Right ventricle myocardium inferior (tissue), 1 donor: ENCODE measurements at places on chromosomes 1 and 21. TPM values are rescaled to one million over a fixed set of nuclear protein-coding genes. Genes with fewer than 3 reads are reported as not detected.

GRCh38 chr1:26021647-26022403 lies at the start of gene EXTL1:
Gene EXTL1 (plus strand): TSS chr1:26021775. CDS start chr1:26022647, 872 bp downstream.
- DNase-seq = peak; percentile 84

DNA sequence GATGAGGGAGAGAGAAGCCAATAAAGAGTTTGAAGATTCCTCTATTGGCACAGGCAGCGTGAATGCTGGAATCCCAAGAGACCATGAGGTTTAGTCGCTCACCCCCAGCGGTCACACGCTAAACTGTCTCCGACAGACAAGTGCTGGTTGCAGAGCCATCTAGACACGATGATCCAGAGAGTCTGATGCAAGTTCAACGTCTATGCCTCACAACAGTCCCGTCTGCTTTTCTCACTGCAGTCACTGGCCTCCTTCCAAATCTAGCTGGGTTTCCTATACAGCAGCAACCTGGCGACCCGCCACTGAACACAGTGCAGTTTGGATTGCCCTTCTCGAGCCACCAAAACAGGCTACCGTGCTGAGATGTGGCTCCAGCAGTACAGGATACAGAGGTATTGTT lies 98.6 kb upstream of the KRTAP19-8 start:
- DNase-seq = peak; percentile 58

DNA sequence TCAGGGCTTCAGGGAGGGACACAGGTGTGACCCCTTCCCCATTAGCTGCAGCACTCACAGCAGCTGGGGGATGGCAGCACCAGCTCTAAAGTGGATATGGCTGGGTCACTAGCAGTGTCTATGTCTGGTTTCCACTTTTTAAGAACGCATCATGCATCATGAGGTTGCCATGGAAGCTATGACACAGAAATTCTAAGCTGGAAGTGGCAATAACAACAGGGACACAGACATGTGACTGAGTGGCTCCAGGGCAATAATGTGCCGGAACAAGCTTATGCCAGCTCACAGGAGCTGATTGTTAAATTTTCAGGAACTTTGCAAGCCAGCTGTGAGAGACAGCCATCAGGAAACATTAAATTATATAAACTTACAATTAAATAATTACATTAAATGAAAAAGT lies 51.2 kb upstream of the NFASC start:
- no peak for DNase-seq

DNA sequence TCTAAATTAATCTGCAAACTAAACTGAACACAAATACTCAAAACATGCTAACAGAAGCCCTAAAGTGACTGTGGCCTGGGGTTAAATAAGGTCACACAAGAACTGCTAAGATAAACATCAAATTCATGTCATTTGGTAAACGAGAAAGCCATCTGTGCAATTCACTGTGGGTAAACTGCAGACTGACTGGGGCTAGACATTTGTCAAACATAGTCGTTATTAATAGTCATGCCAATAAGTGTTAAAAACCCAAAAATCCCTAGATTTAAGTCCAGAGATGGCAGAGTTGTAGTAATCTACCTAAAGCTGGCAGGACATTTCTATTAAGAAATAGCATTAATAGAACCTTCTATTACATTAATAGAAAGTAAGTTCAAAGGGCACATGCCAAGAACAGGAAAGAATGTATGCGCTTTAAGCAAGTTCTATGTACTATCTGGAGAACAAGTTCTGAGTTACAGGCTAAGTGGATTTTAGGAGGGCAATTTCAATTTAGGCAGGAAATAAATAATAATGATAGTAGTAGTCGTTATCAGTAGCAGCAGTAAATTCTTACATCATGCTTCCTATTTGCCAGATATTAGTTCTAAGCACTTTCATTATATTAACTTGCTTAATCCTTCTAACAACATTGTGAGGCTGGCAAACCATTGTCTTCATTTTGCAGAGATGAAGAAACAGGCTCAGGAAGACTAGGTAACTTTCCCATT lies 8.6 kb downstream of the EDEM3 start:
- no peak for DNase-seq

DNA sequence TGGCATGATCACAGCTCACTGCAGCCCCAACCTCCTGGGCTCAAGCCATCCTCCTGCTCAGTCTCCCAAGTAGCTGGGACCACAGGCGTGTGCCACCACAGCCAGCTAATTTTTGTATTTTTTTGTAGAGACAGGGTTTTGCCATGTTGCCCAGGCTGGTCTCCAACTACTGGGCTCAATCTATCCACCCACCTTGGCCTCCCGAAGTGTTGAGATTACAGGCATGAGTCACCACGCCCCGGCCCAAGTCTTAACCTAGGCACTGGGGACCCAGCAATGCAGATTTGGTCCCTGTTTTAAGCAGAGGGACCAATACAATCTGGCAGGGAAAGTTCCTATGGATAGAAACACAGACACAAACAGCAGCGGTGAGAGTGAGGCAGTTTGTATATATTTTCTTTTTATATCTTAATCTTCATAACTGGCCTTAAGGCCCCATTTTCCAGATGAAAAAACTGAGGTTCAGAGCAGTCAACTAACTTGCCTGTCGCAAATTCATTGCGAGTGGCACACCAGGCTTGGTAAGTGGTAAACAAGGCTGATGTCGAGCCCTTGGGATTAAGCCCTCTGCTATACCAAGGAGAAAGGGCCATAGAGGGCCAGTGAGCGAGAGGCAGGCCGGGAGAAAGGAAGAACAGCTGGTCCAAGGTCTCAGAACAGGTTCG lies 77.8 kb upstream of the TINAGL1 start:
- DNase-seq = no peak

GRCh38 chr1:155250246-155250632 lies 5.0 kb downstream of the ENTREP3 start:
- DNase-seq = no peak

The LCE3E gene
- total RNA-seq = not detected
